SJSA1 (cell line): ENCODE measurements at places on chromosomes 2 and 18.

DNA sequence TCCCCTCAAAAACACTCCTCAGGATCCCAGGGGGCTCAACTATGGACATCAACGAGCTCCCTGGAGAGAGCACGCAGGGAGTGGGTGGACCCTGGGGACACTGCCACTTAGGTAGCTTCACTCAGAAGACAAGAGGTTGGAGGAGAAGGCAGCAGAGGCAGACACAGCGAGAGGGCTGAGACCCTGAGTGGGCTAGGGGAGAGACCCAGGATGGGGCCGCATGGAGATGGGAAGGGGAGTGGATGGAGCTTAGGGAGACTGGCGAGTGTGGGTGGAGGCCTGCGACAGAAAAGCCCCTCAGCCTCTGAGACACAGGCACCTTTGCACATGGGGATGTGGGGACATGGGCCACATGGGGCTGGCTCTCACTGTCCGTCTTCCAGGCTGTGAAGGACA, 70.9 kb downstream of the ASB1 start:
- no peak overlapping the region for H3K4me3 ChIP-seq
- DNase-seq, result peak; percentile 34
- 0 out of 2 replicates have a peak, but pooled peaks cover 2% of the 10 kb centered on the region for H3K27me3 ChIP-seq
- H3K36me3 ChIP-seq, result no peaks in the 10 kb centered on the region
- no peaks in the 10 kb centered on the region for H3K4me1 ChIP-seq

- H3K27ac ChIP-seq, result no peak overlapping the region
- H3K4me3 ChIP-seq, result no peak overlapping the region
- H3K27me3 ChIP-seq, result no peaks in the 10 kb centered on the region
- H3K36me3 ChIP-seq, result no peaks in the 10 kb centered on the region
Measured at GRCh38 chr2:67938053-67938452, 124.8 kb downstream of the C1D start.

DNA sequence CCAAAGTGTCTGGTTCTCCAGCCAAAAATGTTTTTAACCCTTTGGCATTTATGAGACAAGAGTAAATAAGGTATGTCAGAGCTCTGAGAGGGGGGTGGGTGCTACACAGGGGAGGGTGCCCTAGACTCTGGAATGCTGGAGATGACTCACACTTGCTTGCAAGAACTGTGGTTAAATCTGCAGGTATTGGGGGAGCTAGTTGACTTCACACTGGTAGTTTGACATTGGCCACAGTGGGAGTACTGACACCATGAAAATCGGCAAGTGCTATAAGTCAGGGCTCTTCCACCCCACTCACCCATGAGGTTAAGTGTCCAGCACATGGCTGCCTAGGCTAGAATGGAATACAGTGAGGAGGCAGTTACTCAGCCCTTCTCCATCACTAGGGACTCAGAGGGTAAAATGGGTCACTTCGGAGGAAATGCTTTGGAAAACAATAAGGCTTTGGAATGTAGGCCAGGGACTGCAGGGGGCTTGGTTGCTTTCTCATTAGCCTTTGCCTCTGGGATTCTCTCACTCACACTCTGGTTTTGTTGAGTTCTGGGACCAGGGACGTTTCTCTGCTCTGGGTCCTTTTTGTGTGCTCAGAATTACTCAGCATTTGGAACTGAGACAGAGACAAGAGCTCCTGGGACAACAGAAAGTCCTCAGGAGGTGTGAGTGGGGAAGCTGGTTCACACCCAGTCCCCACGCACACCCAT, 91.6 kb downstream of the ACKR3 start:
- no peaks in the 10 kb centered on the region for H3K36me3 ChIP-seq
- peaks cover 83% of the 10 kb centered on the region for H3K4me1 ChIP-seq
- DNase-seq, result peak; percentile 89

DNA sequence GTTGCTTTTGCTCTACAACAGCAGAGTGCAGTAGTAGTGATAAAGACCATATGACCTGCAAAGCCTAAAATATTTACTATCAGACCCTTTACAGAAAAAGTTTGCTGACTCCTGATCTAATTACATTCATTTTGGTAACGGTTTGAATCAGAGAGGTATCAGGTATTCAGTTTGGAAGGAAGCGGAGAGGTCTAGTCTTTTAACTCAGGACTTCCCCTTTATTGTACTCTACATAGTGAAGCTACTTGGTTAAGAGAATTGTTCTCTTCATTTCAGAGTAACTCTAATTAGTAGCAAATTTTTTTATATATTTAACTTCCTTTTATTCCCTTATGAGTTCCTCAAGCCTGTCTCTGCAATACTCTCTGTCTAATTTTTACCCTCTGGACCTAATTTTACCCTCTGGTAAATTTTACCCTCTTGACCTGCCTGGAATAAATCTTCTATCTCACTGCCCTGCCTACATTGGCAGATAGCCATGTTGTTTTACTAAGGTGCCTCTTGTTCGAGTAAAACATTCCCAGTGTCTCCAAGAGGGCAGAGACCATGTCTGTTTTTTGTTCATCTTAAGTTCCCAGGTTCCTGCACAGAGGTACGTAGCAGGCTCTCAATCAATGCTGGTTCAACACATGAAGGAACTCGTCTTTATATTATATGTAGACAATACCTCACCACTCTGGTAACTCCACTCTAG, 170.6 kb downstream of the DNAH6 start:
- DNase-seq, result no peak
- H3K36me3 ChIP-seq, result no peaks in the 10 kb centered on the region
- H3K27me3 ChIP-seq, result no peaks in the 10 kb centered on the region
- H3K4me3 ChIP-seq, result no peak overlapping the region

GRCh38 chr18:77547757-77548156, 298.1 kb downstream of the GALR1 start:
- H3K27me3 ChIP-seq, result no peaks in the 10 kb centered on the region
- no peaks in the 10 kb centered on the region for H3K4me1 ChIP-seq

DNA sequence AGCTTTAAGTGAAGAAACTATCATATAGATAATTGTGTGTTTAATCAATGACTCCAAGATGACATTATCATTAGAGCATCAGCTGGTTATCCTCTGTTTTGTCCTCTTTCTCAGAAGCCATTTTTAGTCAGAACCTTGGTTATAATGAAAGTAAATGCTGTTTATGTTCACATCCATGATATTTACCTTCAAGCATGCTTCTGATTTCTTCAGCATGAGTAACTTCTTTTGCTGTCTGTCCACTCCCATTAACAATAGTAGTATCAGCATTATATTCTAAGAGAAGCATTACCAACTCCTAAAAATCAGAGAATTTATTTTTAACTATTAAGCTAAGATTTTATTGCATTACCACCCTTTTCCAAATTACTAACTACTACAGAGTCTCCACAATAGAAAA, 56.3 kb downstream of the OSBPL1A start:
- H3K4me1 ChIP-seq, result no peaks in the 10 kb centered on the region; the same call in 1 of the 2 replicates
- no peak overlapping the region for H3K4me3 ChIP-seq
- DNase-seq, result peak; percentile 28
- H3K36me3 ChIP-seq, result no peaks in the 10 kb centered on the region
- no peaks in the 10 kb centered on the region for H3K27me3 ChIP-seq

- H3K4me1 ChIP-seq, result peaks cover 15% of the 10 kb centered on the region
- no peak for DNase-seq
- H3K27ac ChIP-seq, result no peak overlapping the region
Measured at GRCh38 chr2:74515981-74516633, 1.9 kb downstream of the TLX2 start.

DNA sequence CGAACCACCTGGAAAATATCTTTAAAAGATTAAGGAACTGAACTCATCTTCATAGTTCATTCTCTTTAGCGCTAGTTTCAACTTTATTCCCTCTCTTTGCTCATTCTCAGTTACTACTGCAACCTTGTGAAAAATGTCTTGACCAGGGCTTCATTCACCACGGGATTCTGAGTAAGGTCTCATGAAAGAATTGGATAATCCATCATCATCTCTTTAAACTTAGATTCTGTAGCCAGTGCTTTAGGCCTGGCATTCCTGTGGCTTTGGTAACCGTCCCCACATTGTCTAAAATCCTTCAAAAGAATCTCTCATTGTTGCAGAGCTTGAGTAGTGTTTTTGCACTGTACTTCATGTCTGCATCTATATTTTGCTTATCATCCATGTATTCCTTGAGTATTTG, 229.5 kb downstream of the ETAA1 start:
- DNase-seq, result peak; percentile 86
- H3K4me1 ChIP-seq, result peaks cover 32% of the 10 kb centered on the region
- no peak overlapping the region for H3K4me3 ChIP-seq
- no peaks in the 10 kb centered on the region for H3K36me3 ChIP-seq
- no peaks in the 10 kb centered on the region for H3K27me3 ChIP-seq

DNA sequence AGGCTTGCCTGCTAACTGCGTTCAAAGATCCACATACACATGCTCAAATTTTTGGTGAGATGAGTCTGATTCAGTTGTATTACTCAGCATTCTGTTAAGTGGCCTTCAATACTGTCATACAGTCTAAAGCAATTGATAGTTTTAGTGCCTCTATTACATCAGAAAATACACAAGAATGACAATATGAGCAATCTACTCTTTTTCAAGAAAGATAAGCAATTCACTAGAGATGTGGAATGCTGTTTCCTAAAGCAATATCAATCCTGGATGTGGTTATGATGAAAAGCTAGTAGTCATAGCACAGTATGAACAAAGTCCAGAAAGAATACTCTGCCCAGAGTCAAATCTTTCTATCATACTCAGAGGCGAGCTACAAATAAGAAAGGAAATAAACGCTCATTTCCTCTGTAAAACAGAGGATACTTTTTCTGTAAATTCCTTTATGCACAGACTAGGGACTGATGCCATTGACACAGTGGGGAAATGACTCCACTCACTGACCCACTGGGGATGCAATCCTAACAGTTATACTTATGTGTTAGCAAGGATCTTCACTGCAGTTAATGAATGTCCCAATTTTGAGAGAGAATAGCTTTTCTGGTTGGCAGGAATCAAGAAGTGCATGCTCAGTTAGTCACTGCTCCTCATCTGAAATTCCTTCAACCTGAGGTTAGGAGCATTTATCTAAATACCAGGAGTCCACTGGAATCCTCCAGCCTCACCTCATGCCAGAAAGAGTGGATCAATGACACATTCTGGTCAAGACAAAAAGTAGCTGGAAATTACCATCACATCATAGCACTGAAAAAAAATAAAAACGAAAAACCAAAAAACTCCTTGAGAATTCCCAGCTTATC, 83.3 kb downstream of the PDE11A start:
- H3K27me3 ChIP-seq, result no peaks in the 10 kb centered on the region
- no peak for DNase-seq

GRCh38 chr2:240915526-240916341, 9.6 kb downstream of the CROCC2 start:
- DNase-seq, result no peak
- H3K27me3 ChIP-seq, result no peaks in the 10 kb centered on the region
- H3K4me3 ChIP-seq, result no peak overlapping the region
- H3K4me1 ChIP-seq, result peaks cover 90% of the 10 kb centered on the region

- H3K4me1 ChIP-seq, result no peaks in the 10 kb centered on the region
- H3K4me3 ChIP-seq, result no peak overlapping the region
- H3K36me3 ChIP-seq, result no peaks in the 10 kb centered on the region
- H3K27me3 ChIP-seq, result peaks cover 8% of the 10 kb centered on the region; the same call in 1 of the 2 replicates
- DNase-seq, result no peak
- H3K27ac ChIP-seq, result no peak overlapping the region
Measured at GRCh38 chr2:176830362-176830761, 382.2 kb upstream of the HNRNPA3 start.

GRCh38 chr18:11909061-11909455, 941 bp upstream of the MPPE1 start:
- peak overlapping the region; percentile 98 for H3K27ac ChIP-seq
- H3K27me3 ChIP-seq, result no peaks in the 10 kb centered on the region
- peaks cover 13% of the 10 kb centered on the region for H3K4me1 ChIP-seq
- peaks cover 5% of the 10 kb centered on the region; the same call in 1 of the 2 replicates for H3K36me3 ChIP-seq
- H3K4me3 ChIP-seq, result peak overlapping the region; percentile 89
